Stimulated activated naive CD4-positive, alpha-beta T cell treated with Interleukin-2 at 50 U/mL for 16 hours (primary cell): ENCODE measurements at places on chromosomes 11 and 22.

GRCh38 chr11:78533399-78533798 is 41.3 kb downstream of the NARS2 start:
- DNase-seq: no peak

GRCh38 chr11:76094740-76095139 is 111.6 kb downstream of the WNT11 start:
- no peak for DNase-seq

DNA sequence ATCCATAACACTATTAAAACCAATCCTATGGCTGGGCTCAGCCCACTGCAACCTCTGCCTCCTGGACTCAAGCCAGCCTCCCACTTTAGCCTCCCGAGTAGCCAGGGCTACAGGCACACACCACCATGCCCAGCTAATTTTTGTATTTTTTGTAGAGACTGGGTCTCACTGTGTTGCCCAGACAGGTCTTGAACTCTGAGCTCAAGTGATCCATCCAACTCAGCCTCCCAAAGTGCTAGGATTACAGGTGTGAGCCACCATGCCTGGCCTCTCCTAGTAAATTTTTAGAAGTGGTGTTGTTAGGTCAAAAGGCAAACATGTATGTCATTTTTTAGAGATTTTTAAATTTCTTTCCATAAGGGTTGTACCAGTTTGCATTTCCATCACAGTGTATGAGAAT is 14.2 kb downstream of the F2 start:
- DNase-seq: no peak

GRCh38 chr11:12235947-12236743 is 125.8 kb downstream of the MICAL2 start:
- peak; percentile 59 for DNase-seq
